COR-L47 (cell line): ENCODE measurements at places on chromosomes 16 and 17.

- DNase-seq = peak; percentile 95
Observed at GRCh38 chr16:14632693-14633569, at the start of gene BFAR. Gene BFAR (plus strand): TSS chr16:14632951. CDS start chr16:14644347, 11,396 bp downstream.

GRCh38 chr16:69930117-69930776, 20.9 kb upstream of the CLEC18A start:
- DNase-seq = peak; percentile 28

- peak; percentile 10 for DNase-seq
Observed at GRCh38 chr16:55189682-55190636, 134.0 kb upstream of the IRX6 start.

DNA sequence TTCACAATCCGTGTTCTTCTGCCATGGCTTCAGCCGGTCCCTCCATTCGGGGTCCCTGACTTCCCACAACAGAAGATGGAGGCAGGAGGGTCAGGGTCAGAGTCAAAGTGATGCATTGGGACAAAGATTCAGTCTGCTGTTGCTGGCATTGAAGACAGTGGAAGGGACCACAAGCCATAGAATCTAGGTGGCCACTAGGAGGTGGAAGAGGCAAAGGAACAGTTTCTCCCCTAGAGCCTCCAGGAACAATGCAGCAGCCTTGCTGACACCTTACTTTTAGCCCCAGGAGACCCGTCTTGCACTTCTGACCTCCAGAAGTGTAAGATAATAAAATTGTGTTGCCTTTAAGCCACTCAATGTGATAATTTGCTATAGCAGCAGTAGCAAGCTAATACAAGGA, 55.9 kb downstream of the MFSD11 start:
- peak; percentile 20 for DNase-seq

- DNase-seq = peak; percentile 77
Observed at GRCh38 chr17:42928714-42929496, 28.3 kb downstream of the G6PC1 start.

DNA sequence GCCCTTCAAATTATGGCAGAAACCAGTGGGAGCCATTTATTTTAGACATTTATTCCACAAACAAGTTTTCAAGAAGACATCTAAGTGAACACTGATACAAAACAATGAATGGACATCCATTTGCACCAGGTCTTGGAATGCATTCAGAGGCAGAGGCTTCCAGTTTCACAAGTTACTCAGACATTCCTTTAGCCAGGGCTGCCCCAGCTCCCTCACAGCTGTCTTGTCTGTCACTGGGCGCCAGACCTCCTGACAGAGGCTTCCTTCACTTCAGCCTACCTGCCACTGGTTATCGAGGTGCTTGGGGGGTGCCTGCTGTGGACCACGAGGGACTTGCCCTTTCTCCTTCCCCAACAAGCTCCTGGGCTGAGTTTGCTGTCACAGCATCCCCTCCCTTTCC, 19.2 kb downstream of the AQP8 start:
- DNase-seq = no peak

DNA sequence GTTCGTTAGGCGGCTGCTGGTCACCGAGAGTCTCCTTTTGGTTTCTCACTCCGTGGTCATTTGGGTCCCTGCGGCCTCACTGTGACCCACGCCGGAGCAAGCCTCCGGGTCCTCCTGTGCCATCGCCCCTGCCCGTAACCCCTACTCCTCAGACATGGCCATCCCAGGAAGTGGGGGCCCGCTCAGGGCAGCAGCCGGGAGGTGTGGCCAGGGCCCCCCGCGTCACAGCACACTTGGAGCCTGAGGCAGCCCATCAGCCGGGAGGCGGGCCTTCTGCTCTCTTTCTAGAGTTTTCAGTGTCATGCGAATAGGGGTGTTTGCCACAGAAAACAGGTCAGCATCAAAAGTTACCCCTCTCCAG, 7.9 kb upstream of the WFIKKN1 start:
- DNase-seq = no peak

DNA sequence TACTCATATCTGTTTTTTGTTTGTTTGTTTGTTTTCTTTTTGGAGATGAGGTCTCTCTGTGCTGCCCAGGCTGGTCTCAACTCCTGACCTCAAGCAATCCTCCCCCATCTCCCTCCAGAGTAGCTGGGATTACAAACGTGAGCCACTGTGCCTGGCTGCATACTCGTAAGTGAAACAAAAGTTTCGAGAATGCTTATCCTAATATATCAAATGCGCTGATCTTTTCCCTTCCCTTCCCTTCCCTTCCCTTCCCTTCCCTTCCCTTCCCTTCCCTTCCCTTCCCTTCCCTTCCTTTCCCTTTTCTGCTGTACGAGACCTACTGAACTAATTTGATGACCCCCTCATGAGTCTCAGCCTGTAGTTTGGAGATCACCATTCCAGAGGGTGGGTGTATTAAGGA, 122.1 kb downstream of the RGS9 start:
- DNase-seq = no peak

DNA sequence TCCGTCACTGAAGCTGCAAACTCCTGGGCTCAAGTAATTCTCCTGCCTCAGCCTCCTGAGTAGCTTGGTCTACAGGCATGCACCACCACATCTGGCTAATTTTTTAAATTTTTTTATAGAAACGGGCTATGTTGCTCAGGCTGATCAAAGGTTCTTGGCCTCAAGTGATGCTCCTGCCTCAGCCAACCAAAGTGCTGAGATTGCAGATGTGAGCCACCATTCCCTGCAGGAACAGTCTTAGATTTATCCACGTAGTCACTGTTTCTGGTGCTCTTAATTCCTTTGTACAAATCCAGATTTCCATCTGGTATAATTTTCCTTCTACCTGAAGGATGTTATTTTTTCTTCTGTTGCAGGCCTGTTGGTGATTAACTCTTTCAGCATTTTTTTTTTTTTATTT, 13.0 kb downstream of the SLC26A11 start:
- DNase-seq = no peak
